NCI-H82 (cell line): ENCODE measurements at places on chromosomes 3 and 15.

DNA sequence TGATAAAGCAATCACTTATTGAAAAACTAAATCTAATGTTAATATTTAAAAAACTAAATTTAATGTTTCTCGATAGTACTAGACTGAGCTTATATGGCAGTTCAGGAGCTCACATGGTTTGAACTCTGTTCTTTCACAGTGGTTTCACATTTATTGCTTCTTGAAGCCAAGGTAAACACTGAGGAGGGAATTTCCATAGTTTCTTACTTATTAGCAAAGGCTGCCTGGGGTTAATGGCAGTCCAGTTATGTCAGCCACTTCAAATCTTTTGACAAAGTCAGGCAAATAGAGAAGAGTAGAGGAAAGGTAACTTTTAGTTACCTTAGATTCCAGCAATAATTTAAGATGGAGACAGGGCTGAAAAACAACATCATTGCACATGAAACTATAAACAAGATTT, 831.5 kb downstream of the ROBO2 start:
- no peak for DNase-seq

GRCh38 chr3:193812078-193812725, 219.2 kb downstream of the OPA1 start:
- DNase-seq = no peak

- DNase-seq = no peak
These were observed 239.3 kb downstream of the SLC9A9 start for GRCh38 chr3:143608966-143609365.

- DNase-seq = peak; percentile 65
These were observed 87.8 kb downstream of the NCEH1 start for GRCh38 chr3:172622916-172623700.

DNA sequence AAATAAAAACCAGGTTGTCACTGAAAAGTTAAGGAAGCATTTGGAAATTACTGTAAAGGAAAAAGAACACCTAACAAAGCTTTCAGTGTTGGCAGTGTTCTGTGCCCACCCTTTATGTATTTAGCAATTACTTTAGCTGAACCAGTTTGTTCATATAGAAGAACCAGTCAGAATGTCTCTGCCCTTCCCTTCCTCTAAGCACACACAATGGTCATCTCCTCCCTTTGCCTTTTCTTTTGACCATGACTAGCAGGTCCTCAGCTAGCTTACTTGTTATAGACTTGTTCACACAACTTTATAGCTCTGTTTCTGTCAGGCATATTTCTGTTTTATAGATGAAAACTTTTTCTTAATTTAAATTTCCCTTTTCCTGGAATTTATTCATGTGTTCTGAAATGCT, 59.6 kb downstream of the AKAP13 start:
- no peak for DNase-seq

GRCh38 chr3:157920822-157921700, 185.2 kb downstream of the SHOX2 start:
- DNase-seq = peak; percentile 97

- peak; percentile 93 for DNase-seq
These were observed 24.7 kb upstream of the TM2D3 start for GRCh38 chr15:101676921-101677329.

- DNase-seq = no peak
These were observed 4.3 kb upstream of the LRRC58 start for GRCh38 chr3:120353463-120353862.

DNA sequence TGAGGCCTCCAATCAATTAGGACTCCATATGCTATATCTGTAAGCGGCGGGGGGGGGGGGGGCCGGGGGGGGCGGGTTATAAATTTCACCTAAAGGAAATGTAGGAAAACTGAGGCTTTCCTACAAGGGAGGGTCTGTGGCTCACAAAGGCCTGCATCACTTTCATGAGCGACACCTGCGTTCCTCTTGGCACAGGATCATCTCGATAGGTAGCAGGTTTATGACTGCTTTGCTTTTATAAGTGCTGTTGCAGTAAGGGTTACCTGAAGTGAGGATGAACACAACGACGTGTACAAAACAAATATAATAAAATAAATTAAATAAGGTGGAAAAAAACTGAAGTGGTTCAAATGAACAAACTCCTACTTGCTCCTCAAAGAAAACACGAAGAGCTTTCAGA, 194.3 kb downstream of the FOXP1 start:
- no peak for DNase-seq

DNA sequence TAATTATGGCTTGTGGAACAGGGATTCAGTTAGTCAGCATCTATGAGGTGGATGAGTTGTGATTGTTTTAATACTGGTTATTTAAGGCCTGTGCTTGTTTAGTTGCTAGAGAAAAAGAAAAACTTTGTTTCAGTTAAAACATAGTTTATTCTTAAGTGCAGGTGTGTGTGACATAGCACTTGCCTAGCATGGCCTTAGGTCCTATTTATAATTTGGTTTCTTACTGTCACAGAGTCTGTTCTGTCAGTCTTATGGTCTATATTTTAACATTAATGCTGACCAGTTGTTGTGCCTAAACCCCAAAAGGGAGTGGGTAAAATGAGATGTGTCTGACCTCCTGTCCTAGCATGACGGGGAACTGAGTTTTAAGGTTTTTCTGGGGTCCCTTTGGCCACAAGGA, 486.3 kb downstream of the ZIC1 start:
- no peak for DNase-seq

DNA sequence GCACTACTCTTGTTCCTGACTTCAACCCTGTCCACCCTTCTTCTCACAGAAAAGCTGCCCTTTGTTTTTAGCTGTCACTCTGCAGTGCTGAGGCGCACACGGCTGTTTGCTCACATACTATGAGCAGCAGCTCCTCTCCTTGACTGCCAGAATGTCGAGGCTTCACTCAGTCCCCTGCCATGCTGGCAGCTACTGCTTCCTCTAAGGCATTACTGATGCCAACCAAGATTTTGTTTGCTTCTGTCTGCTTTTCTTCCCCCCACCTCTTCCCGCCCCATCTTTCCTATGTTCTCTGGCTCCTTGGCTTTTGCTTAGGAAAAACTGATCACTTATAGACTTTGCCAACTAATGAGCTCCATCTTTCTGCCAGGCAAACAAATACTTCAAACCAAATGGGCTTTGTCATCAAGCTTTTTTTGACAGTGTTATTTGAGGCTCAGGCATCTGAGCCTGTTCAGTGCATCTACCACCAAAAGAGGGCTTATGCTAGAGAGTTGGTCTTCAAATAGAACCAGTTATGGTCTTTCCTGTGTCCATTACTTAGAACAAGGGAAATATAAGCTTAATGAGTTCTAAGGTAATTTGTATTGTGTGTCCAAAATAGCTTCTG, 81.0 kb downstream of the FBXL2 start:
- DNase-seq = no peak

GRCh38 chr15:99168601-99169580, 64.0 kb downstream of the SYNM start:
- DNase-seq = no peak

DNA sequence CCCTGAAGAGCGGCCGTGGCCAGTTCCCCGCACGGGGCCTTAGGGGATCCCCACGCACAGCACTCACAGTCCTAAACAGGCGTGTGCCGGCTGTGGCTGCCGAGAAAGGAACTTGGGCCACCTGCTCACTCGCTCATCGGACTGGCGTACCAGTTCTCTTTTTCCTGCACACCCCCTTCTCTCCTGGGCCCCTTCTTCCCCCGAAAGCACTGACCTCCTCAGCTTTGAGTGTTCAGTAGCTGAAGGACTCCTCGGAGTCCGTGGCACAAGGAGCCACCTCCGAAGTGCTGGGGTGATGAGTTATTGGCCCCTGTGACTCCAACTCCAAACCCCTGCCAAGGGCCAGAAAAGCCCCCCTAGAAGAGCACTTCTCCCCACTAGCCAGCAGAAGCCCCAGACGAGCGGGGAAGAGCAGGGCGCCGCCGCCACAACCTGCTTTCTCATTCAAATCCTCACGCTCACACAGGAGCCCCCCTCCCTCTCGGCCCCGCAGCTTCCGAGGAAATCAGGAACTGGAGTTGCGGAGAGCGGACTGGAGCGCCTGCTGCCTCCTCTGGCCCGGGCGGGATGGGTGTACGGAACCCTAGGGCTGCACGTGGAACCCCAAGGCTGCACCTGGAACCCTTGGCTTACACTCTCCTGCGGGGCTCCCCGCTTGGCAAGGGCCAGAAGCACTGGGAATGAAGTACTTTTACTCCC, at the start of gene PLCH1:
TSS of gene PLCH1 (minus strand) at position 446 of the 699 bp plus-strand sequence. CDS start 40,847 bp downstream, outside the sequence.
- peak; percentile 93 for DNase-seq

DNA sequence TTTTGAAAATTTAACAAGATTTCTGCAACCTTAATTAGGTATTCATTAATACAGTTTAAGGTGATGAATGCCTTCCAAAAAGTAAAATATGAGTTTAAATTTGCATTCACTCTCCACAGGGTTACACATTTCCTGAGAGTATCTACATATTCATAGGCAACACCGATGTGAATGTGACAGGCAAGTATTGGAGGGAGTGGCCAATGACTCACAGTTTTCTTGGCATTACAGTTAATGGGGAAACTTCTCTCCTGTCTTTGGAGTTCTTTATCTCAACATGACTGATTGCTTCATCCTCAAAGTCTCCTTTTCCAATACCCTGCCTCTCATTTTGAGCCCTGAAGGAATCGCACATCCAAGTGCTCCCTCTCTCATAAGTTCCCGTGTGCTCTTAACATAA, 181.9 kb upstream of the CHL1 start:
- DNase-seq = no peak

DNA sequence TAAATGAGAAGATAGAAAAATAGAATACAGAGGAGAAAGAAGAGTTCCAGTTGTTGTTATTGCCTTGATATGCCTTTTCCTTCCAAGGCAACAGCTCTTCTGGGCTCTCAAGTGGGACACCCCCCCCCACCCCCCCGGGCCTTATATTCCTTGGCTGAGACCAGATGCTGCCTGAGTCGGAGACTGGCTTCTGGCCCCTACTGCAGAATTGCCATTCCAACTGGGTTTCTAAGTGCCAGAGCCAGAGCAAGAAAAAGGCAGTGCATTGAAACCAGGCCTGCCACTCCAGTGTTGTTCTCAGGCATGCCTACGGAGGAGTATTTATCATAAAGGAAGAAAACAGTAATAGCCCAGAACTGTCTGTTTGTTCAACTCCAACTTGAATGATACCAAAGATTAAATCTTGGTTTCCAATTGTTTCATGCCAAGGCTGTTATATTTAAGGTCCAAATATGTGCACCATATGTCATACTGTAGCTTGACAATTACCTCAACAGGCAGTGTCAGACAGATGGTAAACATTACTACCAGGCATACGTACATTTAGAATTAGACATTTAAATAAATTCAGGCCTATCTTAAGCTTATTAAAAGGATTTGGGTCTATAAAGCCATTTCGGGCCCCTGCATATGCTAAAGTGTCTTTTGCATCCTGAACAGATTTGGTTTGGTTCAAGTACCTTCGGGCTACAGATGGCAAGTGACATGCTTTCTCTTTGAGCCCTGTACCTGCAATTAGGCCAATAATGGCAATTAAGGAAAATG, 209.9 kb upstream of the SEMA6D start:
- peak; percentile 96 for DNase-seq

- DNase-seq = no peak
These were observed 178.0 kb upstream of the TMCO5A start for GRCh38 chr15:37756407-37756806.
